Astrocyte of the hippocampus (primary cell): ENCODE measurements at places on chromosomes 11 and 22.

DNA sequence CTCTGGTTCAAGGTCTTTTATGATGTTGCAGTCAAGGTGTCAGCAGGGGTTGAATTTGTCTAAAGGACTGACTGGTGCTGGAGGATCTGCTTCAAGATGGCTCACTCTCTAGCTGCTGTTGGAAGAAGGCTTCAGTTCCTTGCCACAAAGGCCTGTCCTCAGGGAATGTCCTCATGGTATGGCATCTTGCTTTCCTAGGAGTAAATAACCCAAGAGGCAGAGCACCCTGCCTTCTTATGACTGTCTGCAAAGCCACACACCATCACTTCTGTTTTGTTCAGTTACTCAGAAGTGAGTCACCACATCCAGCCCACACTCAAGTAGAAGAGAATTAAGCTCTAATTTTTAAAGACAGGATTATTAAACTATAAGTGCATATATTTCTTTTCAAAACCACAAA, 45.2 kb downstream of the PLAAT5 start:
- peak; percentile 33 for DNase-seq

- no peak for DNase-seq
Measured at GRCh38 chr11:21494946-21495345, 697.9 kb upstream of the ANO5 start.

GRCh38 chr11:131305005-131305404, 65.4 kb upstream of the NTM start:
- DNase-seq, result peak; percentile 9

DNA sequence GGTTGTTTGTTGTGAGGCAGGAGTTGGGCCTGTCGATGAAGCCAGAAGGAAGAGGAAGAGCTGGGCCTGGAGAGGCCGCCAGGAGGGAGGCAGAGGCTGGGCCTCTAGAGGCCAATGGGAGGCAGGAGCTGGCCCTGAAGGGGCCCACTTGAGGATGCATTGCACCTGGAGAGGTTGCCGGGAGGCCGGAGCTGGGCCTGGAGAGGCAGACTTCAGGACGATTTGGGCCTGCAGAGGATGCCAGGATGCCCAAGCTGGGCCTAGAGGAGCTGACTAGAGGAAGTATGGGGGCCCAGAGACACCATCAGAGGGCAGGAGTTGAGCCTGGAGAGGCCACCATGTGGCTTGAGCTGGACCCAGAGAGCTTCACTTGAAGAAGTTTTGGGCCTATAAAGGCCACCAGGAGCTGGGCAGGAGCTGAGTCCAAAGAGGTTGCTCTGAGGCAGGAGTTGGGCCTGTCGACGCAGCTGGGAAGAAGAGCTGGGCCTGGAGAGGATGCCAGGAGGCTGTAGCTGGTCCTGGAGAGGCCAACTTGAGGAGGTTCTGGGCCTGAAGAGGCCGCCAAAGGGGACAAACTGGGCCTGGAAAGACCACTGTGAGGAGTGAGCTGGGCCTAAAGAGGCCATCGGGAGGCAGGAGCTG, 39.0 kb downstream of the OR4C45 start:
- DNase-seq, result no peak

- DNase-seq, result no peak
Measured at GRCh38 chr11:84264066-84264465, 977.9 kb upstream of the CCDC90B start.

DNA sequence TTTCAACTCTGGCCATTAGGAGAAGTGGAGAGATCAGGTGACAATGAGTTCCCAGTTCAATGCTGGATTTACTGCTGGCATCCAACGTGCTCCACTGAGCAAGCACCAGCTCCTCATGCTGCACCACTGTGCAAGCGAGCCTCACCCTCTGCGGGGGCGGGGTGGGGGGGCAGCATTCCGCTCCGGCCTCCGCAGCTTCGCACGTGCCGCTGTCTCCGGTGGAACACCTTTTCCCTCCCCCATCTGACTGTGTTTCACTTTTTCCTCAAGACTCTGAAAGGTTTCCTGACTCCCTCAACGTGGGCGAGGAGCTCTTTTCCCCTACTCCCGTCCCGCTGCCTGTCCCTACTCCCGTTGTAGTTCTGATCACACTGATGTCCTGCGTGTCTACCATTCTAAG, 835 bp upstream of the RHOD start:
- DNase-seq, result peak; percentile 36

- DNase-seq, result no peak
Measured at GRCh38 chr22:44186121-44186510, 5.4 kb downstream of the PARVG start.

- DNase-seq, result no peak
Measured at GRCh38 chr22:37284805-37285355, 2.6 kb downstream of the CYTH4 start.

DNA sequence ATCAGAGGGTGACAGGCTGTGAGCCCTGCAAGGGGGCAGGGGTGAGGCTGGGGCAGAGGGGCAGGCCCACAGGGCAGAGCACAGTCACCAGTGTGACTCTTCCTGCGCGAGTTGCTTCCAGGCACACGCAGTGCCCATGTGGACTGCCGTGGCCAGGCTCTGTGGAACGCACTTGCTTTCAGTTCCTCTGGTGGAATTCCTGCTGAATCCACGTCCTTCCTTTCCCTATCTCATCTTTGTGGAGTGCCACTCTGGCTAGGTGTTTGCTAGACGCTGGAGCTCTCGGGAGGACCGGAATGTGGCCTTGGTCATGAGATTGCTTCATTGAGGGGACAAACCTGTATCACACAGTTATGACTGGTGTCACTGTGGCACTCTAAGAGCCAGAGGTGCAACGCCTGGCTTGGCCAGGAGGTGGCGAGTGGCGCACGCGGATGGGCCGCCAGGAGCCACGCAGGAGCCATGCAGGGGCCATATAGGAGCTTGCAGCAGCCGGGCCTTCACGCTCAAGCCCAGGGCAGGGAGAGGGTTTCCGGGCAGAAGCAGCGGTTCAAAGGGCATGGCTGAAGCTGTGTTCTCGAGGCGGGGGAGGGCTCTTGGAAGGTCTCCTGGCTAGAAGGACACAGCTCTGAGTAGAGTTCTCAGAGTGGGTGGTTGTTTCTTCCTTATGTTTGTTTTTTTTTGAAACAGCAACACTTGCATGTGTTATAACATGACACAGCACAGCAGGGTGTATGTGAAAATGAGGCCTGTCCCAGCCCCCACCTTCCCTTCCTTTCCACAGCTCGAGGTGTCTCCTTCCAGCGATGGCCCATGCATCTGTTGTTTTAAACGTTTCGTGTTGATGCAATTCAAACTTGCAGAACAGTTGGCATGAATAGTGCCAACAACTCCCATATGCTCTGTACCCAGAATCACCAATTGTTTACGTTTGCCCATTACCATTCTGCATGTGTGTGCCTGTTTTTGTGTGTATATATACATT, 36.2 kb downstream of the TBC1D22A start:
- peak; percentile 89 for DNase-seq

DNA sequence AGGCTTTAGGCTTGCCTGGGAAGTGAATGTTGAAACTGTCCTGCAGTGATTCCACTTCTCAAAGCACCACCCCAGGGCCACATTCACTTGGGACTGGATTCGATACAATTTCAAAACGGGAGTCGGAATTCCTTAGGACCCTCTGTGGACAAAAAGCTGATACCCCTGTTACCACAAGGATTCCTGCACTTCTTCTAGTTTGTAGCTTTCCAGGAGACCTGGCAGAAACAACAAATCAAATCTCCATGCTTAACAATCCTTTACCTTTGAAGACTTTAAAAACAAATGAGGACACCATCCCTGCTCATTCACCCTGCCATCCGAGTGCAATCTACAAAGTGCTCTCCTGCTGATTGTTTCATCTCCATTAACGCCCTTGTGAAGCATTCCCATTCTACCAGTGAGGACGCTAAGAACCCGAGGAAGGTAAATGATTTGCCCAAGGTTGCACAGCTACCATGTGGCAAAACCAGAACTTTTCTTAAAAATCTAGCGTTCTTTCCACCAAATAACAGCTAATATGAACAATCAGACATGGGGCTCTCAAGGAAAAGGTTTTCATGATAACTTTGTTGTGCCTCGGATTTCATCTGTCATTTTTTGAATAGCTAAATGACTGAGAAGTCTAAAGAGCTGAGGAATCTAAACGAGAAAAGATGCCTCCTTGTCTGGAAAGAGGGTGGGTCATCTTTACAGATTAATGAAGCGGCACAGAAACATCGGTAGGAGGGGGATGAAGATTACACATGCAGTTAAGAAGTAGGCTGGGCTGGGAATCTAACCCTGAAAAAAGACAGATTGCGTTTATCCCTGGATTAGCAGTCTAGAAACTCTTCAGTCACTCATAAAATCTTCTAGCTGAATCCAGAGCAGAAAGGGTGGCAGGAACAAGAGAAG, 720 bp upstream of the MPZL2 start:
- DNase-seq, result no peak
